ENCODE measurements at places on chromosomes 4 and X. TPM values are rescaled to one million over a fixed set of nuclear protein-coding genes. Genes with fewer than 3 reads are reported as not detected.

- no peaks in the 10 kb centered on the region for H3K36me3 ChIP-seq
- H3K27ac ChIP-seq = no peak overlapping the region
- DNase-seq = no peak
- H3K27me3 ChIP-seq = no peaks in the 10 kb centered on the region
- no peaks in the 10 kb centered on the region for H3K4me1 ChIP-seq
- no peak overlapping the region for H3K4me3 ChIP-seq
Observed at GRCh38 chrX:43025806-43026315, 247.9 kb upstream of the PPP1R2C start.

DNA sequence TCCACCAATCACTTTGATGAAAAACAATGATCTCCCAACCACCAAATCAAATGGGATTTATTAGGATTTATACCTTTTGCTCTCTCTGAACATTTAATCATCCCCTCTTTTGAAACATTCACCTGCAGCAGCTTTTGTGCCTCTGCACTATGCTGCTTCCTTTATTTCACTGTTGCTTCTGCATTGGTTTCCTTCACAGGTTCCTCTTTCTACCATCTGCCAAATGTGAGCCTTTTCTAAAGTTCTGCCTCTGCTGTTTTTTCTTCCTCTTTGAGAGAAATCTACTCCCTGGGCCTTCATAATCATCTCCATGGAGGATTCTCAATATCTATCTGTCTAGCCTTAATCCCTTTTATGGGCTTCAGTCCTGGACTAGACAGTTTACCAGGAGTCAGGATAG is 24.7 kb downstream of the CUL4B start:
- no peaks in the 10 kb centered on the region for H3K36me3 ChIP-seq
- no peak overlapping the region for H3K27ac ChIP-seq
- DNase-seq = no peak
- no peak overlapping the region for H3K4me3 ChIP-seq
- H3K4me1 ChIP-seq = no peaks in the 10 kb centered on the region

GRCh38 chr4:6951880-6952381 is 42.3 kb downstream of the TBC1D14 start:
- no peak for DNase-seq
- H3K4me1 ChIP-seq = peaks cover 15% of the 10 kb centered on the region
- no peak overlapping the region for H3K4me3 ChIP-seq
- H3K27ac ChIP-seq = no peak overlapping the region
- no peaks in the 10 kb centered on the region for H3K27me3 ChIP-seq
- H3K36me3 ChIP-seq = no peaks in the 10 kb centered on the region

DNA sequence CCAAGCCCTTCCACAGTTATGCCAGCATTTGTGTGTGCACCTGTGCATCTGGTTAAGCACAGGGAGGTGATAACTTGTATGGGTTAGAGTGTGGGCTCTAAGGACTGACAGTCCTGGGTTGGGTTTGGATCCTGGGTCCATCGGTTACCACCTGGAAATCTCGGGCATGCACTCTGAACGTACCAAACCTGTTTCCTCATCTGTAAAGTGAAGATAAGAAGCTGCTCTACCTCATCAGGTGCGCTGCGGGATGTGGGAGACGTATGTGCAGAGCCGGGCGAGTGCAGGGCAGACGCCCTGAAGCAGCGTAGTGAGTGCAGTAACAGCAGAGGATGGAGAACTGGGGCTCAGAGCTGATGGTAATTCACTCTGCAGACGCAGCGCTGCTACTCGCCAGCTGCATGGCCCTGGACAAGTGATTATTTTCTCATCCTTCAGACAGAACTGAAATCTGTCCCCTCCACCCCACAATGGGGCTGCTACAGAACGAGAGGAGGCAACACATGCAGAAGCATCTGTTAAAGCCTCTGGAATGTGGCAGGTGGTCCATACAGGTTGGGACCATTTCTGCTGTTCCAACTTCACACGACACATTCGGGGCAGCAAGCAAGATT is 64.4 kb downstream of the HADH start:
- no peaks in the 10 kb centered on the region for H3K36me3 ChIP-seq
- no peak overlapping the region for H3K27ac ChIP-seq
- no peaks in the 10 kb centered on the region for H3K4me1 ChIP-seq
- H3K27me3 ChIP-seq = no peaks in the 10 kb centered on the region

DNA sequence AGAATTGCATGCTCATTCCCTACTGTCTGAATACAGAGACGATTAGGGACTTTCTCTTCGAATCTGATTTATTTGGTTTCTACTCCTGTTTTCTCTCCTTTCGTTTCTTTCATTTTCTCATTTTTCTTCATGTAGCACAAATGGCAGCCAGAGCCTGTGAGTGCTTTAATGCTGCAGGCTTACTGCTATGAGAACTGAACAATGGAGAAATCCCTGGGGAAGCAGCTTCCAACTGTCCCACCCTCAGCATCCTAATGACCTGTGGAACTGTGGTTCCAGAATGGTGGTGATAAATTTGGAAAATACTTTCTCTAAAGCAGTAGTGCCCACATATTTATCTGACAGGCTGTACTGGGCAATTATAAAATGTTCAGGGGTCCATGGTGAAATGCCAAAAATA is 930.4 kb downstream of the DMD start:
- no peaks in the 10 kb centered on the region for H3K36me3 ChIP-seq
- DNase-seq = no peak
- no peaks in the 10 kb centered on the region for H3K4me1 ChIP-seq
- no peaks in the 10 kb centered on the region for H3K27me3 ChIP-seq
- no peak overlapping the region for H3K4me3 ChIP-seq

DNA sequence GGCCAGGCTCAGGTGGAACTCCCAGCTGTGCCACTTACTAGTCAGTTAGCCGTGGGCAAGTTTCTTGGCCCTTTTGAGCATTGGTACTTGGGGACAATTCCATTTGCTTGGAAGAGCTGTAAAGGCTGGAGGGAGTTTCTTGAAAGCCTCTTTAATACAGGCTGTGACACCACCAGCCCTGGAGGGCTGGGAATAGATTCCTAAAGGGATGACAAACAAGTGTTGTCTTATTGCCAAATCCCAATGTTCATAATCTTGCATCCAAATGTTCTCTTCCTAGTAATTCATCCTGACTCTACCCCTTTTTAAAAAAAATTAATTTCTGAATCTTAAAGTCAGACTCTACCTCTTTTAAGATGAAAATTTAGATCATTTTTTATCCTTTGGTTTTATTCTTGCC is 14.6 kb upstream of the MED28 start:
- no peaks in the 10 kb centered on the region for H3K27me3 ChIP-seq
- H3K27ac ChIP-seq = no peak overlapping the region
- H3K4me3 ChIP-seq = no peak overlapping the region
- no peaks in the 10 kb centered on the region for H3K4me1 ChIP-seq

DNA sequence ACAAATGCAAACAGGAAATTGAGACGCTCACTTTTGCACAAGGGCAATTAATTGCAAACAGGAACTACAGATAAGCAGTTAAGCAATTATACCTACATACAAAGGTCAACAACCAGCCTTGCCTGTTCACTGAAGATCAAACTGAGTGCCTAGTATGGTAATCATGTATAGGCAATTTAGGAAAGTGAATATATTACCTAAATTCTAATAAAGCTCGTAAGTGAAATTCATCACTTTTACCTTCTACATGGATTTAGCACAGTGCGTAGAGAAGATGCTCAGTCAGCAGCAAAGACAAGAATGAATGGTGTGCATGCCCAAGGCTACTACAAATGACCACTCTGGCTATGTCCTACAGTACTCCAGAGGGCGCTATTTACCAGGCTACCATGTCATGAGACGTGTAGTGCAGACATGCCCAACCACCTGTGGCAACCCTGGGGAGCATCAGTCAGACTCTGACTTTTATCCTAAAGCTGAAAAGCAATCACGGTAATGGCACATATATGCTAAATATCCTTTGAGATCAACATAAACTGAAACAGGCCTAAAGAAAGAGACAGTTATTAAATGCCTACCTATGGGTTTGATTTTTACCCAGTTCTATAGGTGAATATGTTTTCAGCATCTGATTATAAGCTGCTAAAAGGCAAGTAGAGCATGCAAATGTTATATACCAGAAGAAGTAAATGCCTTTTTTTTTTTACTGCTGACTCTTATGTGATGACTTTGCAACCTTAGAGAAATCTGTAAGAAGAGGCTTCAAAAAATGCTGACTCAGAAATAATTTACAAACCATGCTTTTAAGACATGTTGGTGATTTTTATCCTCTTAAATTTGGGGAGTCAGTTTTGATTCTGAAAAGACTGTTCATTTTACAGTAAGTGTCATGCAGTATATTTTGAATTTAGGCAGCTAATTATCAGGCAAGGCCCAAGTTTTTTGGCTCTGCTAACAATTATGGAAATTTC is 178.0 kb downstream of the PPP3CA start:
- H3K27me3 ChIP-seq = no peaks in the 10 kb centered on the region
- no peak overlapping the region for H3K27ac ChIP-seq
- DNase-seq = no peak
- no peak overlapping the region for H3K4me3 ChIP-seq
- H3K36me3 ChIP-seq = no peaks in the 10 kb centered on the region

GRCh38 chrX:38109042-38109898 is 102.9 kb downstream of the SYTL5 start:
- H3K27me3 ChIP-seq = no peaks in the 10 kb centered on the region
- no peaks in the 10 kb centered on the region for H3K36me3 ChIP-seq
- H3K27ac ChIP-seq = no peak overlapping the region
- no peak overlapping the region for H3K4me3 ChIP-seq
- no peak for DNase-seq
- H3K4me1 ChIP-seq = no peaks in the 10 kb centered on the region

SH2D1A gene
- total RNA-seq = 0.74 TPM

GSPT2 gene
- 2.7 TPM for total RNA-seq

RHOH gene
- total RNA-seq = 2.9 TPM

TKTL2 gene
- not detected for total RNA-seq

UGT2B10 gene
- not detected for total RNA-seq
